ENCODE measurements at places on chromosomes 11 and 22. TPM values are rescaled to one million over a fixed set of nuclear protein-coding genes. Genes with fewer than 3 reads are reported as not detected.

ACRV1 gene
- not detected for total RNA-seq

UPK3A gene
- total RNA-seq, result not detected

- H3K27me3 ChIP-seq, result no peaks in the 10 kb centered on the region
- H3K4me3 ChIP-seq, result no peak overlapping the region
- no peak overlapping the region for H3K27ac ChIP-seq
- peak; percentile 26 for DNase-seq
- H3K4me1 ChIP-seq, result peaks cover 30% of the 10 kb centered on the region
Measured at GRCh38 chr11:63020671-63021291, 5.1 kb upstream of the SLC22A8 start.

DNA sequence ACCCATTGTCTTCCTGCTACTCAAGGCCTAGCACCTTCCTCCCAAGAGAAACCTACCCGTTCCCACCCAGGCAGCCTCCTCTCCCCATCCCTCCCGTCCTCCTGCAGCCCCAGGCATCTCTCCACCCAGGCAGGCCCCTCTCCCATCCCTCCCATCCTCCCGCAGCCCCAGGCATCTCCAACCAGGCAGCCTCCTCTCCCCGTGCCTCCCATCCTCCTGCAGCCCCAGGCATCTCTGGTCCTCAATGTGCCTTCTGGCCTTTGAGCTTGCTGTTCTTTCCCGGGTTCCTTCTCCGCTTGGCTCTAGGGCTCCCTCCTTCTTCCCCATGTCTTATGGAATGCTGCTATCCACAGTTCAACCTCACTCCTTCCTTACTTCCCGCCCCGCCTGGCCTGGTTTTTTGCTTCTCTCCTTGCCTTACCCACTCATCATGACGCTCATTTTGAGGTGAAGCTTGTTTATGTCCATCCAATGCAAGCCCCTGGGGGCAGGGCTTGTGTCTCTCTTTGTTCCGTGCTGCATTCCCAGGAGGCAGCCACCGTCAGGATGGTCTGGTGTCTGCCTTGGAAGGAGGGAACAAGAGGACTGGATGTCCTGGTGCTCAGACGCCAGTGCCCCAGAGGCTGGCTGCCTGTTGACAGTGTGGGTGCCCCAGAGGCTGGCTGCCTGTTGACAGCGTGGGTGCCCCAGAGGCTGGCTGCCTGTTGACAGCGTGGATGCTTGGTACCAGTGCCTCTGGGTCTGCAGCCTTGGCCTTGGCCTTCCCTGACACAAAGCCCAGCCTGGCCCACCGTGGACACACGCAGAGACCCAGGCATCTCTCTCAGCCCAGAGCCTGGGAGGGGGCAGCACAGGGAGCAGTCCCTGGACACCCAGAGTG is 815.7 kb downstream of the BRD1 start:
- no peaks in the 10 kb centered on the region for H3K36me3 ChIP-seq
- H3K4me3 ChIP-seq, result no peak overlapping the region
- H3K4me1 ChIP-seq, result no peaks in the 10 kb centered on the region
- DNase-seq, result peak; percentile 22
- H3K27me3 ChIP-seq, result no peaks in the 10 kb centered on the region

SCGB1A1 gene
- 11.2 TPM for total RNA-seq

DNA sequence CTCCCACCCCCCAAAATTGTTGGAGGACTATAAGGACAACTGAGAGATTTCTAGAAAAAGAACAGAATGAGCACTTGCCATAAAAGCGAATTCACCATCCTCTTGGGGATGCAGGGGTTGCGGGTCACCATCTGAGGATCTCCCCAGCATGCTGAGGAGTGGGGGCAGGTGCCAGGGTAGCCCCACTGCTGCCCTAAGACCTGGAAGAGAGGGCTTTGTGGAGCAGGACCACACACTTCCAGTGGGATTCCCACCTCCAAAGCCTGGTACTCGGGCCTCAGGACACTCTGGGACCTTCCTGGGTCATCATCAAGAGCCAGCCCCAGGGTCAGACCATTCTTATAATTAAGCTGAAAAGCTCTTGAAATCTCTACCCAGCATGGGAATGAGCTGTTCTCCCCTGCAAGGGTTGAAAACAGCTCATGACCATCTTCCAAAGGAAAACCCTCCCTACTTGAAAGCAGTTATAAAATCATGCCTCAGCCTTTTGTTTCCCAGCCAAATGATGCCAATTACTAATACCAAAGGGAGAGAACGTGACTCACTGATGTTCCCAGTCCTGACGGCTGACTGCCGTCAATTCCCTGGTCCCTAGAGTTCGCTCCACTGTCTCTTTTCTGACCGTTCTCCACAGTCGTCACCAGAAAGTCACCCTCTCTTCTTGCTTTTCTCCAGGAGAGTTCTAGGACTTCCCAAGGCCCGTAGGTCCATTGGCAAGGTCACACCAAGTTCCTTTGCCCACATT is 76.8 kb upstream of the CREB3L1 start:
- DNase-seq, result no peak
- no peak overlapping the region for H3K27ac ChIP-seq
- H3K4me1 ChIP-seq, result no peaks in the 10 kb centered on the region
- H3K27me3 ChIP-seq, result no peaks in the 10 kb centered on the region
- H3K4me3 ChIP-seq, result no peak overlapping the region
- H3K36me3 ChIP-seq, result no peaks in the 10 kb centered on the region

GRCh38 chr11:50037251-50037650 is 4.6 kb downstream of the OR4C45 start:
- no peaks in the 10 kb centered on the region for H3K27me3 ChIP-seq
- H3K36me3 ChIP-seq, result no peaks in the 10 kb centered on the region
- no peak overlapping the region for H3K27ac ChIP-seq
- H3K4me3 ChIP-seq, result no peak overlapping the region
- DNase-seq, result no peak

- H3K36me3 ChIP-seq, result no peaks in the 10 kb centered on the region
- no peak overlapping the region for H3K27ac ChIP-seq
- no peak for DNase-seq
- H3K4me3 ChIP-seq, result no peak overlapping the region
Measured at GRCh38 chr22:24463071-24463760, 31.9 kb upstream of the UPB1 start.

OR51B2 gene
- total RNA-seq, result 0.92 TPM

POU2AF3 gene
- total RNA-seq, result 3.1 TPM

DNA sequence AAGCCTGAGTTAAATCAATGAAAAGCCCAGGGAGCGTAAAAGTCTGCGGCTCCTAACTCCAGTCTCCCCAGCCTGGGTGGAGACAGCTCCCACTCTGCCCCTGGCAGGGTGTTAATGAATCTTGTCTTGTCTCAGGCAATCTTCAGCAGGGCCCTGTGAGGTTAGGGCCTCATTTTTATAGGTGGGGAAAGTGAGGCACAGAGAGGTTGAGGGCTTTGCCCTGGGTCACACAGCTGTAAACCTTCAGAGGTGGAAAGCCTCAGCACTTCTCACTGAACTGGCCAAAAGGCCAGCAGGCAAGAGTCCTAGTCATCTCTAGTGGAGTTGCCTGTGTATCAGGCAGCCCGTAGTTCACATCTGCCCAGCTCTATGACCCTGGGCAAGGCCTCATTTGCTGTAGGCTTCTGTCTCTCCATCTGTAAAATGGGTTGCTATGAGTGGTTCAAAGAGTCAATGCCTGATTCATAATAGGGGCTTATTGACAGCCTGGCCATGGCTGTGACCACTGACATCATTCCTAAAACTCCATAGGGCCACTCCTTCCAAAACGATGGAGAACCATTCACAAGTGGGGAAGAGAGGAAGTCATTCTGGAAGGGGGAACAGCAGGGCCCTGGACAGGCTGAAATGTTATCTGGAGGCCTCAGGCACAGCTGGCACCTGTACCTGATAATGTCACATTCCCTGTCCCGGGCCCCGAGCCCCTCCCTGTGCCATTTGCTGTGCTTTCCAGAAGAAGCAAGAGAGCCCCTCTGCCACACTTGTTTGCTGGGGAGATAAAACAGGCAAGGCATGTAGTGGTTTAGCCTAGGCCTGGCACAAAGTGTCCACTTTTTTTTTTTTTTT is 6.0 kb downstream of the CBX7 start:
- peaks cover 4% of the 10 kb centered on the region for H3K36me3 ChIP-seq
- H3K27ac ChIP-seq, result peak overlapping the region; percentile 93
- peak; percentile 23 for DNase-seq
- peaks cover 75% of the 10 kb centered on the region for H3K4me1 ChIP-seq
- H3K4me3 ChIP-seq, result peak overlapping the region; percentile 88
- no peaks in the 10 kb centered on the region for H3K27me3 ChIP-seq

GRCh38 chr11:82960779-82961143 is 59.2 kb downstream of the DDIAS start:
- DNase-seq, result no peak
- H3K27me3 ChIP-seq, result no peaks in the 10 kb centered on the region
- H3K4me3 ChIP-seq, result no peak overlapping the region
- no peaks in the 10 kb centered on the region for H3K36me3 ChIP-seq
- no peak overlapping the region for H3K27ac ChIP-seq

- no peaks in the 10 kb centered on the region for H3K36me3 ChIP-seq
- no peak overlapping the region for H3K4me3 ChIP-seq
- no peaks in the 10 kb centered on the region for H3K27me3 ChIP-seq
- no peak overlapping the region for H3K27ac ChIP-seq
- no peak for DNase-seq
- peaks cover 1% of the 10 kb centered on the region for H3K4me1 ChIP-seq
Measured at GRCh38 chr22:40726514-40726913, 47.2 kb downstream of the MCHR1 start.

GRCh38 chr11:22879630-22880029 is 19.4 kb upstream of the CCDC179 start:
- H3K4me3 ChIP-seq, result no peak overlapping the region
- H3K27ac ChIP-seq, result no peak overlapping the region
- no peaks in the 10 kb centered on the region for H3K36me3 ChIP-seq
- H3K4me1 ChIP-seq, result no peaks in the 10 kb centered on the region
- H3K27me3 ChIP-seq, result no peaks in the 10 kb centered on the region

ACTN3 gene
- not detected for total RNA-seq

RIBC2 gene
- 5.3 TPM for total RNA-seq
